ENCODE measurements at places on chromosomes 3 and 15.
A peak's percentile ranks its signal among the peaks of the same experiment; 100 is the strongest.

GRCh38 chr3:82157952-82158351 lies 396.5 kb upstream of the GBE1 start:
- DNase-seq: no peak

GRCh38 chr3:108071368-108071767 lies 19.5 kb downstream of the CD47 start:
- DNase-seq: no peak

DNA sequence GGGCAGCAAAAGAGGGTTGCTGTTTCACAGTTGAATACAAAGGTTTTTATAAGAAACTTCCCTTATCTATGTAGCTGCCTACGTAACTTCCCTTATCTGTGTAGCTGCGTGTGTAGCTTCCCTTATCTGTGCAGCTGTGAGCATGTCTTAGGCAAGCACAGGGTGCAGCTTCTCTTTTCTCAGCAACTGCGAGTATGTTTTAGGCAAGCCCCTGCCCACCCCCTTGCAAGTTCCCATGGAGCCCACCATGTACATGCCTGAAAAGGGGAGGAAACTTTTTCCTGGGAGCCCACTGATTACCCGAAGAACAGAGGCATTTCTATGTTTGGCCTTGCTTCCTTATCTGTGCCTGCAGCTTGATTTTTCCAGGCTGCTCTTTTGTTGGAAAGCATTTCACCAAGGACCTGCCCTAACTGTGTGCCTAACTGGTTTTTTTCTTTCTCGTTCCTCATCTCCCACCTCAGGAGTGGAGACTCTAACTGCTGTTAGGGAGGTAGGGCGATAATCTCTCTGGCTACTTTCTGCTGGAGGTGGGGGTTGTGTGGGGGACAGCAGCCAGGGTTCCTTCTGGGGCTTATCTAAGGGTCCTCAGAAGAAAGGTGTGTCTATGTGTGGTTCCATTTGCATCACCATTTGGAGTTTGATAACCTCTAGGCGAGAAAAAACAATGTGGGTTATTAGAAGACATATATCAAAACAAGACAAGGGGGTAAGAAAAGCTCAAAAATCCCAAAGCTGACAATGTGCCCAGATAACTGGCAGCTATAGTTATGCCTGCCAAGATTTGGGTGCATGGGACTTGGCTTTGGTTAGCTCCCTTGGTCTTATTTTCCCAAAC lies 26.0 kb downstream of the SORD start:
- DNase-seq: no peak

DNA sequence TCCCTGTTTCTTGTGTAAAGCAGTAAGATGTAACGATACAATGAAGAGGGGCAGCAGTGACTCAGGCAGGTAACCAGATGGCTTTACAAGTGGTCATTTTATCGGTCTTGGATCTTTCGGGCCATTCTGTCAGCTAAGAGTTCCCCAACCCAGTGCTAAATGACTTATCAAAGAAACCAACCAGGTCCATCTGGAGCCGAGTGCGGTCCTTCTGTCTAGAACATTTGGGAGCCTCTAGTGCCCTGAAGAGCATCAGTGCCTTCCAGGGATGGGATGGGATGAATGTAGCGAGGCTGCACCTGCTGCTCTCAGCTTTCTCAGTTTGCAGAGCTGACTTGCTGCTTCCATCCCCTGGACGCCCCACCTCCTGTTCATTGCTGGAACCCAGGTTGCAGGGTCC lies 131.7 kb upstream of the AGBL1 start:
- DNase-seq: no peak

- DNase-seq: no peak
Observed at GRCh38 chr3:105906836-105907235, 38.0 kb upstream of the CBLB start.

DNA sequence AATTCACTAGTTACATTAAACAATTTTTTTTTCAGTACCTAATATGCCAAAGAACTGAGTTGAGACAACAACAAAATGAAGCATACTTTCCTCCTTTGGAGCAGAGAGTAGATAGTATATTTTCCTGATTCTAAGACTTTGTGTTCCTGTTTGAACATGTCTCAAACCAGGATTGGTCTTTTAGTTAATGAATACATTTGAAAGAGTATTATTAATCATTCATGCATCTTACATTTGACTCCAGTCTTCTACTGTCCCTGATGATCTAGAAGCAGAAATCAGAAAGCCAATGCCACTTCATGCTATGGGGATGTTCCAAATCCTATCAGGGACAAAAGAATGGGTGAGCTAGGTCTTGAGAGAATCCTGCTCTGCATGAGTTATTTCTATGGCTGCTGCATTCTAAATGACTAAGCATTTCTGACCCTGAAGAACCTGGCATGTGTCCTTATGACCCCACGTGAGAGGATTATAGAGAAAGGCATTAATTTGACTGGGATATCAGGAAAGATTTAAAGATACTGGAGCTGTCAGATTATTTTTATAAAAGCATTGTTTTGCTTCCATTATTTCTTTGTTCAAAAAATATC lies 32.9 kb upstream of the MBNL1 start:
- DNase-seq: no peak

DNA sequence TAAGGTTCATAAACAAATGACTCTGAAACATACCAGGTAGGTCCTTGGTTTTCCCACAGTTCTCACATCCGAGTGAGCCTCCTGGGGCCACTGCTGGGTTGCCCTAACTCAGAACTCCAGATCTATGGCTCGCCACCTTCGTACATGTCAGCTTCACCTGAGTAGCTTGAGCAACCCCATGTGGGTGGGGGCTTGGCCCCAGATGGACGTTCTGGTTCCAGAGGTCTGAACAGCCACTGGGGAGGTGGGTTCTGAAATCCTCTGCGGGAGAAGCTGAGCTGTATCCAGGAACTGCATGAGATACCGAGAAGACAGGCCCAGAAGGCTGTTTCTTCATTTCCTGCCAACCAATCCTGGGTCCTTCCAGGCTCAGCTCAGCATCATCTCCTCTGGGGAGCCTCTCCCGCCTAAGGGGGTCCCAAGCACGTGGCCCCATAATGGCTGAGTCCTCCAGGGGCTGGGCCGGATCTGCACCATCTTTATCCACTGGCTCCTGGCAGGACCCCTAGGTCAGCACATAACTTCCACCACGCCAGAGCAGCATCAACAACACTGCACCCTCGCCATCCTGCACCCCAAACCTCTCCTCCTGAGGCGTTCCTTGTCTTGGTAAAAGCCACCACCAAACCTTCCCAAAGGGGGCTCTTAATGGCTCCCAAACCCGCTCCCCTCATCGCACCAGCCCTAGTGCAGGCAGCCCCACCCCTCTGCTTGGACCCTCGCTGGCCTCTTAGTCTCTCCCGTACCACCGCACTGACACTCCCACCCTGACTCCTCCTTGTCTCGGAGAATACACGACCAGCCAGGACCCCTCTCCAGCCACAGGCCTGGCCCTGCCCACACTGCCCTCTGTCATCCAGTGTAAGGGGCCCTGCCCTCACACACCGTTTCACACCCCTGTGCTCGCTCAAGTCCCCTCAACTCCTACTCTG lies 39.8 kb downstream of the PCSK6 start:
- DNase-seq: no peak

- no peak for DNase-seq
Observed at GRCh38 chr15:61857169-61857829, 202.9 kb downstream of the VPS13C start.

- no peak for DNase-seq
Observed at GRCh38 chr15:44010089-44010488, 183.3 kb downstream of the WDR76 start.

DNA sequence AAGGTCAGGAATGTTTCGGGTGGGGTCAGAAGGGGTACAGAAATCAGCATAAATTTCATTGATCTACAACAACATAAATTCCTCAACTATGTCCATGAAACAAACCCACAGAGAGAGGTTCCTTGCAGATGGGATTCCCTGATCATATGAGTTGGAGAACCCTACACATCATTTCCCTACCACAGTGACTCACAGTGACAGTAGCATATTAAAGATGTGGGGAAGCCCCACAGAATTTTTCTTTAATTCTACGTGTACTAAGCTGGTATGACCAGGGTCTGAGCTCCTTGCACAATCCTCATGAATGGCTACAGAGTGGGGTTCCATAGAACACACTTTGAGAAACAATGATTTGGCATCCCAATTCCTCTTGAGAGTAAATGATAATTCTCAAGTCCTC lies 116.9 kb upstream of the RAD18 start:
- DNase-seq: no peak

- DNase-seq: peak; percentile 85
Observed at GRCh38 chr3:64224826-64225610, at the start of gene PRICKLE2. PRICKLE2 (minus strand) TSS chr3:64225466; CDS start chr3:64198927, 26,539 bp downstream.

- no peak for DNase-seq
Observed at GRCh38 chr15:66167854-66168253, 85.7 kb downstream of the MEGF11 start.

DNA sequence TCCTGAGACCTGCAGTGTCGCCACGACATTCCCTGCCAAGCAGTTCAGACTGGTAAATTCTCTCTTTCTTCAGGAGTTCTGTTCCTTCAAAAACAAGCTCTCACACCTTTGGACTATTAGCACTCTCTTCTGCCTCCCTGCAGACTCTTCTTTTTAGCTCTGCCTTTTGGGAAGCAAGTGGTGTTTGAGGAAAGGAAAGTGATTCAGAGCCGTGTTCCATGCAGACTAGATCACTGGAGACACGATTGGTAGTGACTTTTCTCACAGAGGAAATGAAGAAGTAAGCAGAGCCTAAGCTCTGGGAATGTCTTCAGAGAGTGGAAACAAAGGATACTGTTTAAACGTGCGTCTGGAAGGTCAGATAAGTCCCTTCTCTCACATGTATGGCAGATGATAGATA lies 270.6 kb upstream of the TPRG1 start:
- DNase-seq: no peak

DNA sequence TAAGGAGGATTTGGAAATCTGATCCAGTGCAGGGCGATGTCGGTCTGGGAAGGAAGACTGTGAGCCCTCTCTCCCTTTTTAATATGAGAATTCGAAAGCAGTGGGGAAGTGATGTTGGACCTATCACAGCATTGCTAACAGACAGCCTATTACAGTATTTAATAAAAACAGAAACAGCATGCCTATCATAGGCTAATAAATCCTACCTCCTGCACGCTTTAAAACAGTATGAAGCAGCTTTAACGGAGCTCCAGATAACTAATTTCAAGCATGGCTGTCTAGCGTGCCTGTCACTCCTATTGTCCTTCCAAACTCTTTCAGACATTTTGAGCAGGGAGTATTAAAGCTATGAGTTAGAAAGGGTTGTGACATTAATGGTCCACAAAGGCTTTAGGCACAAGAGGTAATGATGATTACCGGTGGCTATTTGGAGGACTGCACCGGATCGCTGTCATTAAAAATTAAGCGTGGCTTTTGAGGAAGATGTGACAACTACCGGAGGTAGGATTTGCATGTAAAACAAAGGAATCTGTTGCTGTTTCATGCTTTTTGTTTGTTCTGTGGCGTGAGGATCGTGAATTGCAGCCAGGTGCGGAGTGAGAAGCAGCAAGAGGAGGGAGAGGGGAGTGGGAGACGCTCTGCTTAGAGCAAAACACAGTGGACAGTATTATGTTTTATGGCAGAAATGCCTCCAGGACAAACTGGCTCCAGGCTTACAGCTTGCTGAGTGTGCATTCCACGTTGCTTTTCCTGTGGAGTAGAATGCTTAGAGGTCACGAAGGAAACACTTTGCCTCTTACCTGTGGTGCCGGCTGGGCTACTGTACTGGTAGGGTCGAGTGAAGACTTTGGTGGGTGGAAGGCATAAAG lies at the start of gene KCNMB2:
Gene KCNMB2, plus strand, starts transcription at position 226 of the 869 bp plus-strand sequence.
- DNase-seq: no peak

- no peak for DNase-seq
Observed at GRCh38 chr3:29754346-29754745, 473.5 kb downstream of the RBMS3 start.

- DNase-seq: peak; percentile 62
Observed at GRCh38 chr15:65286069-65286703, 497 bp downstream of the PARP16 start.

GRCh38 chr3:11499144-11499543 lies 144.6 kb downstream of the VGLL4 start:
- no peak for DNase-seq

- no peak for DNase-seq
Observed at GRCh38 chr15:57545995-57546394, 45.7 kb upstream of the MYZAP start.

GRCh38 chr3:135490219-135490915 lies 475.2 kb upstream of the PPP2R3A start:
- DNase-seq: no peak

DNA sequence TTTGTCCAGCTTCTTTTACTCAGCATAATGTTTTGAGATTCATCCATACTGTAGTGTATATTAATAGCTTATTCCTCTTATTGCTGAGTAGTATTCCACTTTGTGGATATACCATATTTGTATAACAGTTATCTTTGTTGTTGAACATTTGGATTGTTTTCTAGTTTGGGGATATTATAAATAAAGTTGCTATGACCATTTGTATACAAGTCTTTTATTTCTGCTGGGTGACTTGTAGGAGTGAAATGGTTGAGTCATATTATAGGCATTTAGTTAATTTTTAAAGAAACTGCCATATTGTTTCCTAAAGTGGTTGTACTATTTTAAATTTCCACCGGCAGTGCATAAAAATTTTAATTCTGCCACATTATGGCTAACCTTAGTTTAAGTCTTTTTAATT lies 53.4 kb downstream of the RPL39L start:
- DNase-seq: no peak

GRCh38 chr3:72421126-72421525 lies 427.1 kb downstream of the SHQ1 start:
- no peak for DNase-seq

DNA sequence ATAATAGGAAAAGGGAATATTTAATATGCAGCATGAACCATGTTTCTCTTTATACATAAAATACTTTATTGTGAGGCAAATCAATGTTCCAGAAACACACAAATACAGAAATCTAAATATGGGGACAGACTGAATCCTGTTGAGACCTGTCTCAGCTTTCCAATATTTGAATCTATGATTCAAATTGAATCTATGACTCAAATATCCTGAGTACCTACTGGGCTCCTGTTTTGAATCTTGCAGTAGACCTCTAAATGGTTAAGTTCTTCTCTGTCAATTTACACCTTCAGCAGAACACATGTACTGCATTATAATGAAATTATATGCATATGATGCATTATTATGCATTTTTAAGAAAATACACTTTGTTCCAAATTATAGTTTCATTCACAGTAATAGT lies 143.2 kb upstream of the PLXND1 start:
- no peak for DNase-seq

- DNase-seq: no peak
Observed at GRCh38 chr15:82950295-82950694, 2.2 kb downstream of the HOMER2 start.

GRCh38 chr3:104349836-104350235 lies 1016.9 kb upstream of the ALCAM start:
- DNase-seq: no peak

DNA sequence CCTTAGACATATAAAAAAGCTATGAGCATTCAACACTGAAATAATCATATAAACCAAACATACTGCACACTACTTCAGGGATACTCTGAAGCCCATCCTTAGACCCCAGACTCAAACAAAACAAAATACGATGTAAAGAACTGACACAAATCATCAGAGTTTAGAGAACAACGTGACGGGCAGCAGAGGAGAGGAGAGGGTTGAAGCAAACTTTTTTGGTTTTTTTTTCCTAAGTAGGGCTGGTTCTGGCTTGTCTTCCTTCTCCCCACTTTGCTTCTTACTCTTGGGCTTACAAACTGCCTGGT lies 34.7 kb downstream of the GAP43 start:
- no peak for DNase-seq

- DNase-seq: no peak
Observed at GRCh38 chr3:134682196-134682880, 31.5 kb upstream of the KY start.

- no peak for DNase-seq
Observed at GRCh38 chr3:194675081-194675640, 3.2 kb upstream of the LSG1 start.

GRCh38 chr3:111823341-111823855 lies 35.7 kb upstream of the PHLDB2 start:
- DNase-seq: no peak

GRCh38 chr15:83290236-83290635 lies 5.8 kb upstream of the BNC1 start:
- no peak for DNase-seq

All from nucleus accumbens (tissue), 56 donors.